Naive B cell (primary cell): ENCODE measurements at places on chromosomes 3 and 15. TPM values are rescaled to one million over a fixed set of nuclear protein-coding genes. Genes with fewer than 3 reads are reported as not detected.

- no peak overlapping the region for H3K4me3 ChIP-seq
- H3K4me1 ChIP-seq = no peaks in the 10 kb centered on the region
- no peak for DNase-seq
- H3K27ac ChIP-seq = no peak overlapping the region
- H3K36me3 ChIP-seq = no peaks in the 10 kb centered on the region
These were observed 154.8 kb upstream of the TTC14 start for GRCh38 chr3:180447136-180447535.

- H3K4me3 ChIP-seq = no peak overlapping the region
- no peaks in the 10 kb centered on the region for H3K4me1 ChIP-seq
- no peak overlapping the region for H3K27ac ChIP-seq
- peaks cover 23% of the 10 kb centered on the region for H3K36me3 ChIP-seq
- DNase-seq = no peak
- H3K27me3 ChIP-seq = peaks cover 31% of the 10 kb centered on the region
These were observed 154.1 kb downstream of the FBLN2 start for GRCh38 chr3:13703071-13703470.

DNA sequence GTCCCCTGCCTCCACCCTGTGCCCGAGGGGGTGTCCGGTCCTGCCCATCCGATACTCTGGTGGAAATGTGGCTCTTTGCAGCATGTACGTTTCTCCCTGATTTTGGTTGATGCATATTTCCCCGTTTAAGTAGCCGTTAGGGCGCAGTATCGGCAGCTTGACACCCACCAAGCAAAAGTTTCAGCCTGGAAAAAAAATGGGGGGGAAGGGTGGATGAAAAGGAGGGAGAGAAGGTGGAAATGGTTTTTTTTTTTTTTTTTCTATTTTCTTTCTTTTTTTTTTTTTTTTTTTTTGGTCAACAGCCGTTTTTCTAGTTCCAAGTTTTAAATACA, 1.3 kb downstream of the RAP2B start:
- H3K27ac ChIP-seq = no peak overlapping the region
- H3K4me1 ChIP-seq = peaks cover 54% of the 10 kb centered on the region
- no peaks in the 10 kb centered on the region for H3K36me3 ChIP-seq
- DNase-seq = no peak
- H3K4me3 ChIP-seq = peak overlapping the region; percentile 96

- H3K27ac ChIP-seq = no peak overlapping the region
- DNase-seq = no peak
- no peak overlapping the region for H3K4me3 ChIP-seq
- H3K27me3 ChIP-seq = peaks cover 36% of the 10 kb centered on the region
- no peaks in the 10 kb centered on the region for H3K36me3 ChIP-seq
- H3K4me1 ChIP-seq = no peaks in the 10 kb centered on the region
These were observed 160.7 kb downstream of the FRMD5 start for GRCh38 chr15:44034334-44034733.

GRCh38 chr3:103308921-103309320, 874.1 kb downstream of the ZPLD1 start:
- H3K36me3 ChIP-seq = no peaks in the 10 kb centered on the region
- H3K4me3 ChIP-seq = no peak overlapping the region
- DNase-seq = no peak

GRCh38 chr3:176958560-176958959, 238.7 kb downstream of the TBL1XR1 start:
- no peak overlapping the region for H3K4me3 ChIP-seq
- H3K27me3 ChIP-seq = peaks cover 5% of the 10 kb centered on the region
- H3K4me1 ChIP-seq = no peaks in the 10 kb centered on the region
- no peak for DNase-seq
- H3K36me3 ChIP-seq = no peaks in the 10 kb centered on the region

DNA sequence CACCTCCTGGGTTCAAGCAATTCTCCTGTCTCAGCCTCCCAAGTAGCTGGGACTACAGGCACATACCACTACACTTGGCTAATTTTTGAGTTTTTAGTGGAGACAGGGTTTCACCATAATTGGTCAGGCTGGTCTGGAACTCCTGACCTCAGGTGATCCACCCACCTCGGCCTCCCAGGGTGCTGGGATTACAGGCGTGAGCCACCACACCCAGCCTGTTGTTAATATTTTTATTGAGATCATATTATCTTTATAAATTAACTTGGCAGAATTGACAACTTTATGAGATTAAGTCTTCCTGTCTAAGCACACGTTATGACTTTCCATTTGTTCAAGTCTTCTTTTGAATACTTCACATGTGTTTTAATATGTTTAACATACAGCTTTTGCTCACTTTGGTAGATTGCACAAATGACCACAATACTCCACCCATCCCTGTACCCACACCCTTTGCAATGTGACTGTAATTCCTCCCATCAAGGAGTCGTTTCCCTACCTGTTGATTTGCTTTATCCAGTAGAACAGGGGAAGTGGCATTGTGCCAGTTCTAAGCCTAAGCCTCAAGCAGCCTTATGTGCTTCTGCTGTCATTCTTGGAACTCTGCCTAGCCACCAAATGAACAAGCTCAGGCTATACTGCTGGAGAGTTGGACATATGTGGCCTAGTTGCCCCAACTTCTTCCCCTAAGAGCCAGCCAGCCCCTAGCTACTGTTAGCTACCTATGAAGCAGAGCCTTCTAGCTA, 8.2 kb downstream of the XYLB start:
- DNase-seq = no peak
- H3K36me3 ChIP-seq = no peaks in the 10 kb centered on the region
- no peaks in the 10 kb centered on the region for H3K27me3 ChIP-seq
- no peak overlapping the region for H3K4me3 ChIP-seq

DNA sequence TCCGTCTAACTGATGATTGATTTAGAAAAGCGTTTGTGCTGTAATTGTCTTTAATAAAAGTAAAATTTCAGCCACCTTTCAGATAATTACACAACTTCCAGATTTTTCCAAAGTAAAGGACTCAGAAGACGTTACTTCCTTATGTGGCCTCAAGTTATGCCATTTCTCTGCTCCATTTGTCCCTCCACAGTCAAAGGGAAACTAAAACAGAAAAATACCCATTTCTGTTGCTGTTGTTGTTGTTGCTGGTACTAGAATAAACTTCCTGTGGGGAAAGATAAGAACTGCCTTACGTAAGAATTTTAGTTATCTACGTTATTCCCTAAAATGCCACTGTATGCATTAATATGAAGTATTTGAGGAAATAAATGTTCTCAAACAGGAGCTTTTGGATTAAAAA, 153.9 kb downstream of the P3H2 start:
- DNase-seq = no peak
- no peak overlapping the region for H3K27ac ChIP-seq
- H3K27me3 ChIP-seq = peaks cover 8% of the 10 kb centered on the region
- H3K4me1 ChIP-seq = no peaks in the 10 kb centered on the region
- H3K36me3 ChIP-seq = no peaks in the 10 kb centered on the region
- H3K4me3 ChIP-seq = no peak overlapping the region

- peaks cover 13% of the 10 kb centered on the region for H3K4me1 ChIP-seq
- no peak overlapping the region for H3K27ac ChIP-seq
- no peak overlapping the region for H3K4me3 ChIP-seq
- peaks cover 18% of the 10 kb centered on the region for H3K36me3 ChIP-seq
- no peaks in the 10 kb centered on the region for H3K27me3 ChIP-seq
- DNase-seq = peak; percentile 26
These were observed 9.6 kb upstream of the TAGLN3 start for GRCh38 chr3:111989061-111989678.

DNA sequence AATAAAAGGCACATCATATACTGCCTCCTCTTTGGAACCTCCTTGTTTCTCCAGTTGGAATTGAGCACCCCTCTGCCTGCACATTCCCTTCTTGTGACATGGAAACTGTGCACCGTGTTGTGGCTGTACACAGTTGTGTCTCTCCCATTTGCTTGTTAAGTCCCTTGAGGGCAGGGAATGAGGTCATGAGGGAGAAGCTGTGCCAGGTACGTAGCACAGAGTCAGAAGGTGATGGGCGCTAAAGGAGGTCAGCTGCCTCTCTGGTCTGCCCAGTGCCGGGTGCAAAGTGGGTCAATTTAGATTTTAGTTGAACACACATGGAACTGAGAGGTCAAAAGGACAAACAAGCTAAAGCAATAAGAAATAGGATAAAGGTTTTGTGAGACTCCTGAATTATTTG, 124.4 kb downstream of the FAM43A start:
- no peak for DNase-seq
- no peak overlapping the region for H3K4me3 ChIP-seq
- H3K27ac ChIP-seq = no peak overlapping the region
- H3K27me3 ChIP-seq = peaks cover 7% of the 10 kb centered on the region
- no peaks in the 10 kb centered on the region for H3K36me3 ChIP-seq
- H3K4me1 ChIP-seq = peaks cover 27% of the 10 kb centered on the region

DNA sequence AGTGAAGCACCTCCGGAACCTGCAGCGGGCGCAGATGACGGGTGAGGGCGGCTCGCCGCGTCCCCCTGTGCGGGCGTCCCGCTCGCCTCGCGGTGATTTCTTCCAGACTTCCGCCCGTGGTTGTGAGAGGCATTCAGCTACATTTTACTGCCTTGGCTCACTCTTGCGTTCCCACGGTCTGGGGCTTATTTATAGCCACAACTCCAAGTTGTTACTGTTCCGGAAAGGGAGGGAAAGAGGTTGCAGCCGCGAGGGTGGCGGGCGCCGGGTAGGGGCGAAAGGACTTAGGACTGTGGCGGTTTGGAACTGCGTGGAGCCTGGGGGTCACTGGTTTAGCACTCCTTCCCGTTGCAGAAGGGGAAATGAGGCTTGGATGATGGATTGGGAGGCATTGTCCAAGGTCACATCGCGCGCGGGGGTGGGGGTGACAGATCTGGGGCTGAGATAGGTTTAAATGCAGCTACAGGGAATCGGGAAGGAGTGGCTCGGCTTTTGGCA, 1.1 kb downstream of the HES1 start:
- H3K4me3 ChIP-seq = peak overlapping the region; percentile 94
- peak overlapping the region; percentile 100 for H3K27ac ChIP-seq
- H3K4me1 ChIP-seq = peaks cover 62% of the 10 kb centered on the region
- DNase-seq = peak; percentile 68
- H3K27me3 ChIP-seq = peaks cover 10% of the 10 kb centered on the region

GRCh38 chr3:188417766-188418165, 263.8 kb downstream of the LPP start:
- DNase-seq = no peak
- H3K27ac ChIP-seq = peak overlapping the region; percentile 79
- no peaks in the 10 kb centered on the region for H3K36me3 ChIP-seq

- H3K27ac ChIP-seq = no peak overlapping the region
- no peaks in the 10 kb centered on the region for H3K4me1 ChIP-seq
- H3K36me3 ChIP-seq = no peaks in the 10 kb centered on the region
- H3K27me3 ChIP-seq = peaks cover 39% of the 10 kb centered on the region
These were observed 37.4 kb upstream of the PCSK6 start for GRCh38 chr15:101526890-101527289.

GRCh38 chr3:32781211-32781968, 36.4 kb upstream of the TRIM71 start:
- peak overlapping the region; percentile 93 for H3K4me3 ChIP-seq
- no peaks in the 10 kb centered on the region for H3K36me3 ChIP-seq
- peak; percentile 57 for DNase-seq
- H3K27ac ChIP-seq = peak overlapping the region; percentile 93
- H3K27me3 ChIP-seq = no peaks in the 10 kb centered on the region

DNA sequence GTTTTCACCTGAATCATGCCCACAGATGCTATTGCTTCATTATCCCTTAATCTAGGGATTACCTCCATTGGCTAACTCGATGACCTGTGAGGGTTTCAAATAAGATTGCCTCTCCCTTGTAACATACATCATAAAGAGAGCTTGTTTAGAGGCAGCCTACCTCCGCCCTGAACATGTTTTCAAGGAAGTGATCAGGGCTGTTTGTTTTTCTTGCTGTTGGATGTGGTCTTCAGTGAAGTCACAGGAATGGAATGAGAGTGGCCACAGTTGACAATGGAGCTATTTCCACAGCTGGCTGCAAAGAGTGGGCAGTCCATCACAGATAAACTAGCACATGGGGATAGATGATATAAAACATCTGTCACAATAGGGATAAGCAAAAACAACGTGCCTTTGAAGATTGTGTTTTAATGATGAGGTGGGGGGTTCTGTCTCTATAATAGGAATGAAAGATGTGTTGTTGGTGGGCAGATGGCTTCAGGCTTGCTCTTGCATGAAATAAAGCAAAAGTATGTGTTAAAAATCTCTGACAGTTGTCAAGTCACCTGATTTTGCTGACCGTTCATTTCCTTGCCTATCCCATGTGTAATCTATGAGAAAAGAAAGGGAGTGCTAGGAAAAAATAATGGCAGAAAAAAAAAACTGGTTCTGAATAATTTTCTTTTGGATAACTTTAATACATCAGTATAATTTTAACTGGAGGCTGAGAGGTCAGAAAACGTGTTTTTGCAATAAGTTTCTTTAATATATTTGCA, 642.3 kb downstream of the RBMS3 start:
- no peak for DNase-seq
- H3K36me3 ChIP-seq = no peaks in the 10 kb centered on the region
- no peaks in the 10 kb centered on the region for H3K4me1 ChIP-seq
- H3K27ac ChIP-seq = no peak overlapping the region
- no peaks in the 10 kb centered on the region for H3K27me3 ChIP-seq
- H3K4me3 ChIP-seq = no peak overlapping the region

DNA sequence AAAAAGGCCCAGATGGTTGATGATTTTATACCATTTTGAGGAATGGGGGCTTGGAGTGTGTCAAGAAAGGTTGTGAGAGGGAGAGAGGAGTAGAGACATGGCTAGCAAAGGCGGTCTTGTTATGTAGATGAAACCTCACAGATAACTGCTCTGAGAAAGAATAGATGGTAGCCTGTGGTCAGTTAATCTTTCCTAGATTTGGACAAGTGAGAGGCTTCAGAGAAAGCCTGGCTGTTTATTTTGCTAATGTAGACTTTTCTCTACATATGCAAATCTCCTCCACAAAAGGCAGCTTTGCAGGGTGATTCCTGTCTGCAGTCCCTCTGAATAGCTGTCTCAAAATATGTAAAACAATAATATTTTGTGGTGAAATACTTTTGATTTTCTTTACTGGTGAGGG, 177.3 kb downstream of the OTOL1 start:
- H3K4me3 ChIP-seq = no peak overlapping the region
- no peaks in the 10 kb centered on the region for H3K27me3 ChIP-seq
- no peaks in the 10 kb centered on the region for H3K36me3 ChIP-seq
- H3K4me1 ChIP-seq = no peaks in the 10 kb centered on the region

DNA sequence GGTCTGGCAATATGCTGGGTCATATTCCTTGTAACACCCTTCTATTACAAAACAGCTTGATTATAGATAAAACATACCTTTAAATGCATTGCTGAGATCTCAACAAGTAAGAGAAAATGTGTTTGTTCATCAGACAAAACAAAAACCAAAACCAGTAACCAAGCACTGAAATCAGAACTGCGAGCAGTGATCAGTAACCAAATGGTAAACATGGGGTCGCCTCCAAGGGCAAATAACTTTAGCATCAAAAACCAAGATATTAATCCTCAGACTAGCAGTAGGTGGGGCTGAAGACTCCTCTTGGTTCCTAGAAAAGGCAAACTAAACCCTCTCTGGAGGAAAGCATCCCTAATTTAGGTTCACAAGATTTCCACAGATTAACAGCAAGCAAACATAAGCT, 6.6 kb upstream of the HESX1 start:
- no peak for DNase-seq
- H3K27ac ChIP-seq = no peak overlapping the region
- no peaks in the 10 kb centered on the region for H3K27me3 ChIP-seq
- no peaks in the 10 kb centered on the region for H3K36me3 ChIP-seq

- H3K27ac ChIP-seq = no peak overlapping the region
- H3K36me3 ChIP-seq = no peaks in the 10 kb centered on the region
- no peaks in the 10 kb centered on the region for H3K4me1 ChIP-seq
- DNase-seq = no peak
- H3K4me3 ChIP-seq = no peak overlapping the region
These were observed 770.9 kb downstream of the TUSC7 start for GRCh38 chr3:117480525-117480924.

Gene TMEM207
- polyA plus RNA-seq = not detected

Gene GABRB3
- not detected for polyA plus RNA-seq

Gene ADCY5
- 0.09 TPM for polyA plus RNA-seq

Gene MTHFS
- 77.5 TPM for polyA plus RNA-seq

Gene OXTR
- polyA plus RNA-seq = 0.18 TPM

Gene EPHB3
- not detected for polyA plus RNA-seq

Gene GOLGA6A
- not detected for polyA plus RNA-seq

Gene SERPINI2
- not detected for polyA plus RNA-seq
